ENCODE measurements at places on chromosomes 1 and 21.
A peak's percentile ranks its signal among the peaks of the same experiment; 100 is the strongest.

GRCh38 chr1:2575801-2576663 is 10.5 kb upstream of the PRXL2B start:
- no peak for DNase-seq

GRCh38 chr1:41282679-41283317 is 40.7 kb upstream of the SCMH1 start:
- DNase-seq, result peak; percentile 22

DNA sequence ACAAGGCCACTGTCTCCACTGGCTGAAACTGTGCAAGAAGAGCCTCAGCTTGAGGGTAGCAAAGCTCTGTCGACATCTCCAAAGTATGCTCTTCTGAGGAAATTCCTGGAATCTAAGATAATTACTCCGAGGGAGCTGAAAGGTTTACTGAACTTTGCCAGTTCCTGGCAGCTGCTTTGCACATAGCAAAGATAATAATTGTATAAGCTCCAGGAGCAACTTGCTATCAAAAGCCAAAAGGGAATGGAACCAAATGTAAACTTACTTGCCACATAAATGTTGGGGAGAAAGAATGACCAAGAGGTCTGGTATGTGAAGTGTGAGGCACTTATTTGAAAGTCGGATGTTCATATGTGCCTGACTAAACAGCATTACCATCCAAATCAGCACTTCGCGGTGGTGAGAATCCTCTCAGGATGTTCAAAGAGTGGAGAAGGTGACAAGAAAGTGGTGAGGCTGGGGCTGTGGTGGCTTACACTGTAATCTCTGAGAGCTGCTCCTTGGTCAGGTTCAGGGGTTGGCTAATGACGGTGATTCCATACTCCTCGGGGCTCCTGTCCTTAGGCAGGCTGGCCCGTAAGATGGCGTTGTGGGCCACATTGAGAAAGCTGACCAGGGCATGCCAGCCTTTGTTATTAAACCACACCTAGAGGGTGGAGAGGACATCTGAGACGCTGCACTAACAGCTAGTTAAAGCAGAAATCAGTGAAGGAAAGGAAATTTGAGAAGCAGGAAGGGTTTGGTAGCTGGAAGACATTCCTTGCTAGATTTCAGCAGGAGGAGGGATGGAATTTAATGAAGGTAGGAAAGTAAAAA is 100.0 kb downstream of the ABCA4 start:
- no peak for DNase-seq

GRCh38 chr1:192527950-192528349 is 47.6 kb upstream of the RGS1 start:
- DNase-seq, result no peak

- no peak for DNase-seq
Observed at GRCh38 chr21:41187537-41188025, 19.6 kb downstream of the BACE2 start.

- no peak for DNase-seq
Observed at GRCh38 chr1:2382621-2383361, 8.6 kb downstream of the MORN1 start.

GRCh38 chr1:165117482-165117881 is 239.0 kb downstream of the LMX1A start:
- no peak for DNase-seq

DNA sequence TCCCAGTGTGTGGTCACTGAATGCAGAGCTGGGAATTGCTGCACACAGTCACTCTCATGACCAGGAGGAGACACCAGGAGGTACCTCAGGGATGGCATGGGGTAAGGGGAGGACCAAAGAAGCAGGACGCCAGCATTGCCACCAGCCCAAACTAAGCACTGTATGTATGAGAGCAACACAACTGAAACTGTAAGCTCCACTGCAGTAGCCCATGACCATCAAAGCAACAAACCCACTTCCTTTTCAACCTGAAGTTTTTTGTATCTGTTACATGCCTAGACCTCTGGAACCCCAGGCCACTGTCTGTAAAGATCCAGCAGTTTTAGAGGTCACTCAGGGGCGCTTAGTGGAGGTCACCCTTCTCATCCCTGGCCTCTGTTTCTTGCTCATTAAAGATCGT is 164.3 kb downstream of the SETD4 start:
- DNase-seq, result no peak

DNA sequence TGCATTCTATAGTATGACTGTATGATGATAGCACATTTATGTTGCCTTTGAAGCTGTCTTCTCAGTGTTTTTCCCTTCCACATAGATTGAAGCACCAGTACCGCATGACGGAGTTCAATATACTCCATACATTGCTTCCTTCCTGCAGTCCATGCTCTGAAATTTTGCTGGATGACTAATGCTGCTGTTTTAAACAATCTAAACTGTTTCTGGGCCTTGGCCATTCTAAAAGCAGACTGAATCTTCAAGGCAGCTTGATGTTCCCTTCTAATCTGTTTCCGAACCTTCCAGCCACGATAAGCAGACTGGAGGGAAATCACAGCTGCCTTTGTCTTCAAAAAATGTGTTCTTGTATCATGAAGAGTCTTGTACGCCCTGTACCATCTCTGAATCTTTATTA is 36.2 kb upstream of the F13B start:
- DNase-seq, result no peak

DNA sequence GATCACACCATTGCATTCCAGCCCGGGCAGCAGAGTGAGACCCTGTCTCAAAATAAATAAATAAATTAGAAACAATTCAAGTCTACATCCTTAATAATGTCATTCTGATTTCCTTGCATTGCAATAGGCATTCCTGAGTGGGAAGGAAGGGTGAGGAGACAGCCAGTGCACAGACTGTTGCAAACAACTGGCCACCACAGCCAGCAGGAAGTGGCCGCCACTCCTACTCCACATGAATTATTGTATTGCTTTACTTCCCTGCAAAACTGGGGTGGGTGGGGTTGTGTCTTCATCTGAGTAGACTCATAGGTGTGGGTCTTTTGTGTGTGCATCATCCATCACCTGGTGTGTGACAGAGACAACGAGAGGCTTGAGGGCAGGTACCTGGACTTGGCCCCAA is 60.1 kb downstream of the OPTC start:
- DNase-seq, result no peak

GRCh38 chr21:46486481-46487126 is 27.9 kb downstream of the DIP2A start:
- DNase-seq, result no peak

DNA sequence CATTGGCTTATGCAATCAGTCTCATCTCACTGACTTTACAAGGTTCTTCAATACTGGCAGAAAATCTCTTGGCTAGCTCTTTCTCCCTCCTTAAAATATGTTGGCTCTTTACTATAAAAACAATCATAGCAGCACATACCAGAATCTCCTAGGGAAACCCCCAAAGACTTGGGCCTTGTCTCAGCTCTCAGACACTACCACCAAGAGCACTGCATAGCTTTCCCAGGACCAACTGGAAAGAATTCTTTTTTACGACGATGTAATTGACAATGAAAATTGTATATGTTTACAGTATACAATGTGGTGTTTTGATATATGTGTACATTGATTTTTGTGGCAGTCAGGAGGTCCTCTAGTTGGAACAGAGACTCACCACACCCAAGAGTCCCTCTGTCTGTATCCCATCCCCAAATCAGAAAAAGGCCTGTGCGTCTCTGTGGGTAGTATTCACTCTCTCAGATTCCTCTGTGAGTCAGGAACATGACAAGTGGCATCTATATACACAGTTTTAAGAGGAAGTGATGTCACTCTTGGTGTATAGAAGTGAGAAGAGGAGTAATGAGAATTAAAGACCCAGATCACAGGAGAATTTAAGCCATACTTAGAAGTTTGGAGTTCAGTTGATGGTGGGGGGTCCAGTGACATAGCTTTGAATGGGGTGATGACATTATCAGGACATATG is 21.1 kb downstream of the SMAP2 start:
- peak; percentile 32 for DNase-seq

DNA sequence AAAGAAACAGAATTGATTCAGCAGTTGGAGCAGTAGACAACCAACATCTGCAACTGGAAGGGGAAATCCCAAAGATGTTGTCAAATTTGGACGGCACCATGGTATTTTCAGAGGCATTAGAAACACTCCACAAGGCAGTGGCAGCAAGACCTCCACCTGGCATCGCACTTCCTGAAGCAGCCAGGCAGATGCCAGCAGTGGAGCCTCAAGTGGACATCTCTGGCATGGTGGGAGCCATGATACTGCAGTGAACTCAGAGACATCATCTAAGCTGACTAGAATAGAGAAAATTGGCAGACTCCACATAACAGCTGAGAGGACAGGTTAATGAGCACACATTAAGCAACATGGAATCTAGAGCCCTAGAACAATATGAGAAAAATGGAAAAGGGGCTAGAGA is 33.9 kb upstream of the RGS8 start:
- no peak for DNase-seq

DNA sequence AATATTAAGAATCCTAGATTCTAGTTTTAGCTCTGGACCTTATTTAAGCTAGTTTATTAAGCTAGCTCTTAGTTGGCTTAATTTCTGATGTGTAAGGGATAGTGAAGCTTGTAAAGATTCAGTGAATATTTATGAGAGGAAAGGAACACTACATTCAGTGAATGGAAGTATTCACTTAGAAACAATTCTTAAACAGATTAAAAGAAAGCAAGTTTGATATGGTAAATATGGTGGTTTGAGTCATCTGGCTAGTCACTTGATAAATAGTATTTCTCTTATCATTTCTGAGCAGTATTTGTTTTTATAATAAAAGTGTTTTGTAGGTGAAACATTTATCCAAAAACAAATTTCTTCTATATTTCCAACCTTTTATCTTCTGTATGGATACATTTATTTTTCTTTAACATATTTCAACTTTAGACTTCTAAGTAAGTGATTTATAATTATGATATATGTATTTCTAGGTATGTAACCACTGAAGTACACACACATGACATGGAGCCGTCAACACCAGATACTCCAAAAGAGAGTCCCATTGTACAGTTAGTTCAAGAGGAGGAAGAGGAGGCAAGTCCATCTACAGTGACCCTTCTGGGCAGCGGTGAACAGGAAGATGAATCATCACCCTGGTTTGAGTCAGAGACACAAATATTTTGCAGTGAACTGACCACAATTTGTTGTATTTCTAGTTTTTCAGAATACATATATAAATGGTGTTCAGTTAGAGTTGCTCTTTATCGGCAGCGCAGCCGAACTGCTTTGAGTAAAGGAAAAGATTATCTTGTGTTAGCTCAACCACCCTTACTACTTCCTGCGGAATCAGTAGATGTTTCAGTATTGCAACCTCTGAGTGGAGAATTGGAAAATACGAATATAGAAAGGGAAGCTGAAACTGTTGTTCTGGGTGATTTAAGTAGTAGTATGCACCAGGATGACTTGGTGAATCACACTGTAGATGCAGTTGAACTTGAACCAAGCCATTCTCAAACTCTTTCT is 55.6 kb downstream of the SUCO start:
- peak; percentile 89 for DNase-seq

DNA sequence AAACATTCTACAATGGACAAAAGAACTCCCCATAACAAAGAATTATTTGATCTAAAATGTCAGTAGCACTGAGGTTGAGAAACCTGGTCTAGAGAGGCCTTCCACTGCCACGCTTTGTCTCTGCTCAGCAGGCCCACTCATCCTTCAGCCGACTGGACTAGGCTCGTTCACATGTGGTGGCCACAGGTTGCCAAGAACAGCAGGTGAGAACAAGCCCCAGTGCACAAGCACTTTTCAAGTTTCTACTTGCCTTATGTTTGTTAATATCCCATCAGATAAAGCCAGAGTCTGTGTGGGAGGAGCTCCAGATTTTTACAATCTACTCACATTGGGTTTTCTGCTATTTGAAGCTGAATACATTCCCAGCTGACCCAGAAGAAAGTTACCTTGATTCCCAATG is 9.1 kb upstream of the EFHD2 start:
- DNase-seq, result no peak

- no peak for DNase-seq
Observed at GRCh38 chr1:240691909-240692705, 80.2 kb upstream of the GREM2 start.

DNA sequence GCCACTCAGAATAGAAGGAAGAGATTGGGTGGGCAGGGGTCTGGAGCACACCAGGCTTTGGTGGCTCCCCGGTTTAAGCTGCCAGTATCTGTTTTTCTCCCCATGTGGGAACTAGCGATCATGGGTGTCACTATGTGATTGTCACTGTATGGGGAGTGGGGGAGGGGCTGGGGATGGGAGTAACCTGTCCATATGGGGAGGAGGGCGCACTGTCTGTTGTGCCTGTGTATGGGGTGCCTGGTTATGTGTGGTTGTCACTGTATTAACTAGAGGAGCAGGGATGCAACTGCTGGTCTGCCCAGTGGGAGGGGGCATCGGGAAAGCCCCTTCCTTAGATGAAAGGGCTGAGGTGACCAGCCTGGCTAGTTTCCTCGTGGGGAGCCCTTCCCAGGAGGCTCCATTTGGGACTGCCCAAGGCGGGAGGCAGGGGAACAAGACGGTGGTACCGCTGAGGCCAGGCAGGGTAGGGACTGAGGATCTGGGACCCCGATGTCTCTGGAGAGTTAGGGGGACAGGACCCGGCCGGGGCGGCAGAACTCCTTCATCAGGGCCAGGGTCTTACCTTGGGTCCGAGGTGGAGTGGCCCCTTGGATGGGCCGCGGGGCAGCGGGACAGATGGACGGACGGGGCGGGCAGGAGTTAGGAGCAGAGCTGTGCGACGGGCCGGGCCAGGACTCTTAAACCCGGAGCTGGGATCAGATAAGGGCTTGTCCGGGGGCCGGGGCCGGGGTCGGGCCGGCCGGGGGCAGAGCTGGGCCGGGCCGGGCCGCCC is at the start of gene KCNJ10:
KCNJ10 (minus strand) TSS at position 701 of the 772 bp plus-strand sequence. CDS start 27,628 bp downstream, outside the sequence.
- no peak for DNase-seq

GRCh38 chr1:75795703-75796193 is 934 bp upstream of the MSH4 start:
- DNase-seq, result no peak

DNA sequence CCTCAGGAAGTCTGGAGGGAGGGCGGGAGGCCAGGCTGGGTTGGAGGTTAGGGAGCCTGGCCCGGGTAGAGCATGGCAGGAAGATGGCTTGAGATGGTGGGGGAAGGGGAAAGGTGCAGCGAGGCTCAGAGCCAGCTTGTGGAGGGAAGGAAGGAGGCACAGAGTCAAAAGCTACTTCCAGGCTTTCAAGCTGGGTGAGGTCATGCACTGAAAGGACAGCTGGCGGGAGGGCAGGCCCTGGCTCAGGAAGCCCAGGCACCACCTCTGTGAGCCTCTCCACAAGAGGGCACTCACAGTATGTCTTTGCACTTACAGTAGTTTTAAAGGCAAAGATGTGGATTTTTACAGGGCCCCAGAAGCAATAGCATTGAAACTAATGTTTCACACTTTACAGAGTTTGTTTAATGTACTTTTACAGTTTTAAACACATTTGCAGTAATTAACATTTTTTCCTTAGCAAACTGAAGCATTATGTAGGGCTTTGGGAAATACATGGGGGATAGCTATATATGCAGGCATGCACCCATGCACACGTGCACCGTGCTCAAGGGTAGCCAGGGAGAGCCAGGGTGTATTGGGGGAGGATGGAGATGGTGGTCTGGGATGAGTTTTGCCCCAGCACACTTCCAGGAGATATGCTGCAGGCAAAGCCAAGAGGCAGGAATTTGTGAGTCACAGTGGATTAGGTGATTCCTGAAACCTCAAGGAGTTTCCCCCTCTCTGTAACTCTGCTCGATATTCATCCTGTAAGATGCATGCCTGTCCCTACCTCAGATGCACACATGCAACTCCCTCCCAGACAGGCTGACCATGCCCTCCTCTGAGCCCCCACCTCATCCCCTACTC is 6.1 kb upstream of the ADAM15 start:
- DNase-seq, result peak; percentile 84

- DNase-seq, result no peak
Observed at GRCh38 chr1:98783821-98784220, 122.3 kb downstream of the SNX7 start.

GRCh38 chr1:197521118-197521739 is 253.2 kb downstream of the CRB1 start:
- peak; percentile 33 for DNase-seq

- DNase-seq, result no peak
Observed at GRCh38 chr1:62941780-62942179, 157.8 kb downstream of the ATG4C start.

All from kidney capillary endothelial cell (primary cell).